ENCODE measurements at places on chromosomes 2 and 18.

GRCh38 chr2:64652231-64653108 is 1.2 kb downstream of the SERTAD2 start:
- DNase-seq = peak; percentile 81

DNA sequence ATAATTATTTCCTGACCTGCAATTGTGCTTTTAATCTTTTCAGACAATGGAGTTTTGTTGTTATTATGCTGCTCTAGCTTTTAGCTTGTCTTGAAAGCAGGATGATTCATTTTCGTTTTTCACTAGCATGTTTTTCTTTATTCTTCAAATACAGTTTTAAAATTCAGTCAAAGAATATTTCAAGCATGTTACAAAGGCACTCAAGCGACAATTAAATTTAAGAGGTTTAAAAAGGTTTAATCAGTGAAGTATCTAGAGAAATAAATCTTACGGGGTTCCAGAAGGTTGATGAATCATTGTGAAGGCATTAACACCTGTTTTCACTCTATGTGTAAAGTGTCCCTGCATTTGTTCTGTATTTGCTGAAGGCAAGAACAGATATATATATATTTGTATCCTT is 390.7 kb upstream of the TMEFF2 start:
- peak; percentile 15 for DNase-seq

- DNase-seq = no peak
These were observed 184.4 kb upstream of the SESTD1 start for GRCh38 chr2:179449010-179449409.

GRCh38 chr2:143607231-143608062 is 478.2 kb downstream of the ARHGAP15 start:
- peak; percentile 30 for DNase-seq

DNA sequence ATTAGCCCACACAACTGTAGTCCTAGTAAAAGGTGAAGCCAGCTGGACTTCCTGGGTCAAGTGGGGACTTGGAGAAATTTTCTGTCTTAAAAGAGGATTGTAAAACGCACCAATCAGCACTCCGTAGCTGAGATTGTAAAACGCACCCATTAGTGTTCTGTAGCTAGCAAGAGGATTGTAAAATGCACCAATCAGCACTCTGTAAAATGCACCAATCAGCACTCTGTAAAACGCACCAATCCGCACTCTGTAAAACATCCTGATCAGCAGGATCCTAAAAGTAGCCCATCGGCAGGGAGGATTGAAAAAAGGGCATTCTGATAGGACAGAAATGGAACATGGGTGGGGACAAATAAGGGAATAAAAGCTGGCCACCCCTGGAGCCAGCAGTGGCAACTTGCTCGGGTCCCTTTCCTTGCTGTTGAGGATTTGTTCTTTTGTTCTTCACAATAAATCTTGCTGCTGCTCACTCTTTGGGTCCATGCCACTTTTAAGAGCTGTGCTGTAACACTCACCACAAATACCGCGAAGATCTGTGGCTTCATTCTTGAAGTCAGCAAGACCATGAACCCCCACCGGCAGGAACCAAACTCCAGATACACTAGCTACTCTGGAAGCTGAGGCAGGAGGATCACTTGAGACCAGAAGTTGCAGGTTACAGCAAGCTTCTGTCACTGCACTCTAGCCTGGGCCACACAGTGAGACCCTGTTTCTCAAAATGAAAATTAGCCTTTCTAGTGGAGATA is 102.6 kb downstream of the HS6ST1 start:
- DNase-seq = no peak

GRCh38 chr2:62706721-62707521 is 1.4 kb downstream of the EHBP1 start:
- peak; percentile 46 for DNase-seq

DNA sequence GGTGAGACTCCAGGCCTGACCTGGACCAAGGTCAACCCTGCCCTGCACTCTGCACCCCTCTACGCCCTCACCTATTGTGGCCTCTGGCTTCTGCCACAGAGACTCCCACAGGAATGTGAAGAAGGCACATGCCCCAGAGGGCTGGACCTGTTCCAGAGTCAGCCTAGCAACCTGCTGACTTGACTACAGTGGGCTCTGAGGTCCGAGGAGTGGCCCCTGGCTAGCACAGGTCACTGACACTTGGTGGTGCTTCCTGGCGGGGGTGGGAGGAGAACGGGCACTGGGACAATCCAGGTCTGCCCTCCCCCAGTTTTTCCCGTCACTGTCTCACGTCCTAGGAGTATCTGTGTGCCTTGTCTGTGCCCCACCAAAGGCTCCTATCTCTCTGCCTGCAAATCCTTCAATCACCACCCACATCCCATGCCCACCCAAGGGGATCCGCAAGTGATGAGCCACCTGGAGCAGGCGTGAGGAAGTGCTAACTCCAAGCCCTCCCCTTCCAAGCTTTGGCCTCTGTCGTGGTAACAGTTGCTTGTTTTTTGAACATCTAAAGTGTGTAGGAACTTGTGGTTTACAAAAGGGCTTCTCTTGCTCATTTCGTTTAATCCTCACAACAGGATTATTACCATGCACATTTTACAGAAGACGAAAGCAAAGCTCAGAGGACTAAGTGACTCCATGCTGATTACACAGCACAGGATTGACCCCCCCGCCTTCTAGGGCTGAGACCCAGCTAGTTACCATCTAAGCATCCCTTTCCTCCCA is 86.2 kb downstream of the MCFD2 start:
- peak; percentile 84 for DNase-seq

- no peak for DNase-seq
These were observed 206.7 kb downstream of the SH3RF3 start for GRCh38 chr2:109335631-109336176.

DNA sequence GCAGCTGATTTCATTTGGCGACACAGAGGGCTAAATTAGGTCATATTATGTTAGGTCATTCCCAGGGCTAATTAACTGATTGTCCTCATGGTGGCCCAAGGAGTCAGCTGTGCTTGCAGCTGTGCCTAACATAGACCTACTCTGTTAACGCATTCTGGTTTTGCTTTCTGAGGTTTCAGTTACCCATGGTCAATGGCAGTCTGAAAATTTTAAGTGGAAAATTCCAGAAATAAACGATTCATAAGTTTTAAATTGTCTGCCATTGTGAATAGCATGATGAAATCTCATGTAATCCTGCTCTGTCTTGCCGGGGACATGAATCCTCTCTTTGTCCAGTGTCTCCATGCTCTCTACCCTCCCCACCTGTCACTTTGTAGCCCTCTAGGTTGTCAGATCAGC is 168.7 kb downstream of the KCNS3 start:
- no peak for DNase-seq

- no peak for DNase-seq
These were observed 1080.8 kb upstream of the DDX18 start for GRCh38 chr2:116733699-116734098.

GRCh38 chr2:10410001-10410822 is 37.9 kb downstream of the ODC1 start:
- peak; percentile 36 for DNase-seq

- no peak for DNase-seq
These were observed 237.1 kb downstream of the TTC32 start for GRCh38 chr2:19664646-19665045.

- no peak for DNase-seq
These were observed 37.3 kb downstream of the KCMF1 start for GRCh38 chr2:85008252-85008651.

- no peak for DNase-seq
These were observed 198.2 kb upstream of the SPRED2 start for GRCh38 chr2:65630643-65631042.

DNA sequence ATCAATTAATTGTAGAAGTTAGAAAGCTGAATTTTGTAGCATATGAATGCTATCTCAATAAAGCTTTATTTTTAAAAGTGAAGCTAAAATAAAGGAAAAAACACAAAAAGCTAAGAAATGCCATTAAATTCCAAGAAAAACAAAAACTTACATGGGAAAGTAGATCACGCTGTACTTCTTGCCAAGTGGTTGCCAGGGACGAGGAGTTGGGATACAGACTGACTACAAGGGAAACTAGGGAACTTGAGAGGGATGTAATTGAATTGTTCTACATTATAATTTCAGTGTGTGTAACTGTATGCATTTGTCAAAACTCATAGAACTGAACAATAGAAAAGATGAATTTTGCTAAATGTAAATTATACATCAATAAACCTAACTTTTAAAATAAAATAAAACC is 108.1 kb downstream of the DYM start:
- DNase-seq = no peak

DNA sequence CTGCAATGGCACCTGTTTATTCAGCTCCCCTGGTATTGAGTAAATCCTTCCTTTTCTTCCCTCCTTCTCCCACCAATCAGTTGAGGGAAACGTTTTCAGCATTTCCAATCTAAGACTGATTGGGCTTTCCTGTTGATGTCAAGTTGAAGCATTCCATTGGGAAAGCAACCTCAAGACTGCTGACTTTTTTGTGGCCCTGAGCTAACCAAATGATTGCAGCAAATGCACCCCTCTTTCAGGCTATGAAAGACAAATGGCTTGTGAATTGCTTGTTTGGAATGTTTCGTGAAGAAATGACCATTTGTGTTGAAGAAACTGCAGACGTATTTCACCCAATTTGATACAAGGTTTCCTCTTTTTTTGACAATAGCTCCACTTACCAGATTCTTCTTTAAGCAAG is 303.5 kb downstream of the EPHA4 start:
- DNase-seq = no peak

DNA sequence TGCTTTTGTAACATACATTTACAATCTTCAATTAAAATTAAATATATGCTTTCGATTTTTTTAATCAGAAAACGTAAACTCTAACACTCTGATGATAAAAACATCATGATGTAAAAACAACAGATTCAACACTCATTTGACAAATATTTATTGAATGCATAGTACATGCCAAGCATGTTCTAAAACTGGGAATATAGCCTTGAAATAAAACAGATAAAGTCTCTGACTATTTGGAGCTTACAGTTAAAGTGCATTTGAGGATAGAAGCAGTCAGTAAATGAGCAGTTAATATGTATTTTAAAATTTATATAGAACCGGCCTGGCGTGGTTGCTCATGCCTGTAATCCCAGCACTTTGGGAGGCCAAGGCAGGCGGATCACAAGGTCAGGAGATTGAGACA is 47.8 kb downstream of the TMX3 start:
- no peak for DNase-seq

GRCh38 chr2:46278952-46279351 is 18.3 kb upstream of the EPAS1 start:
- DNase-seq = no peak

GRCh38 chr2:113158884-113159553 is 14.8 kb upstream of the PSD4 start:
- peak; percentile 92 for DNase-seq

GRCh38 chr2:144183727-144184126 is 336.2 kb downstream of the ZEB2 start:
- DNase-seq = peak; percentile 7

DNA sequence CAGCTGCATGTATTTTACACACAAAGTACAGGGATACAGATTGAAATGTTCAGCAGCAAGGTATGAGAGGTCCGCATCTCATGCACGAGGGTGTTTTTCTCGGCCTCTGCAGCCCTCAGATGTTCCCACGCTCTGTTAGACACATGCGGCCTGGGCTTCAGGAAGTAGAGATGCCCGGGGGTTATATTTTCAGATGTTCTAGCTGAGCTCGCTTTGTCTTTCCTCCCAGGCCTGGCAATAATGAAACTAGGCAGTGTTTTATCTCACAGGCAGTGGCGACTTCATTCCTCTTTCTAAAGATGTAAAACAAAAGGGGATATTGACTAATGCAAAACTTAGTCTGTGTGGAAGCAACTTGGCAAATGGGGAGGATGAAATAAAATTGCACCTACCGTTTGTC is 190.7 kb downstream of the GBX2 start:
- no peak for DNase-seq

DNA sequence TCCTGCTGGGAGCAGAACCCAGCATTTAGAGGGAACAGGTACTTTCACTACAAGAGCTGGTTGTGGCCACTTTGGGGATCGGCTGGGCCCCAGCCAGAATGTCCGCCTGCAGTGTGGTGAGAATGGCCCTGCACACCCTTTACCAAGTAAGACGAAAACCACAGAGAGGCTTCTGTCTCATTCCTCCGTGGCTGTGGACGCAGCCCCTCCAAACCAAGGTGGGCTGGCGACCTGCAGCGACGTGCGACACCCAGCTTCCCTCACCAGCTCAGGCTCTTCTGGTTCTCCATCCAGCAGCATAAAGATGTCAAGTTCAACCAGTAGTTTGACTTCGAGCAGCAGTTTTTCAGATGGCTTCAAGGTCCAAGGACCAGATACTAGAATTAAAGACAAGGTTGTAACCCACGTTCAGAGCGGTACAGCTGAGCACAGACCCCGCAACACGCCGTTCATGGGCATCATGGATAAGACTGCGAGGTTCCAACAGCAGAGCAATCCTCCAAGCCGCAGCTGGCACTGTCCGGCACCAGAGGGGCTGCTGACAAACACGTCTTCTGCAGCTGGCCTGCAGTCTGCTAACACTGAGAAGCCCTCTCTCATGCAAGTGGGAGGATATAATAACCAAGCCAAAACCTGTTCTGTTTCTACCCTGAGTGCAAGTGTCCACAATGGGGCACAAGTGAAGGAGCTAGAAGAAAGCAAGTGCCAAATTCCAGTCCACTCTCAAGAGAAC is 56.2 kb downstream of the WDSUB1 start:
- DNase-seq = no peak

DNA sequence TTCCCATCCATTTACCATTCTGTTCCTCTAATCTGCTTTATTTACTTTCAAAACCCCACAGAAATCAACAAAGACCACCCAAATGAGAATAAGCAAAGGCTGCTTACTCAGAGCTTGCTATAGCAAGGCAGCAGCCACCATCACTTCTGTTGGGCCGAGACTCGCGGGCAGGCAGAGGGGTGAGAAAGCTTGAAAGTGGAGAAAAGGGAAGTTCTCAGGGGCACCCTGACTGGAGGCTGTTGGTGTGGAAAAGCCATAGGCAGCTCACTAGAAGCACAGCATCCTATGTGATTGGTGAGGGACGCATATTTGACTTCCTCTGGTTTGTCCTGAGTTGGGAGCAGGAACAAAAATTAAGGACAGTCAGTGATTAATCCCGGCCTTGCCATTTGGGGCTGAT is 269.7 kb upstream of the THSD7B start:
- DNase-seq = no peak

DNA sequence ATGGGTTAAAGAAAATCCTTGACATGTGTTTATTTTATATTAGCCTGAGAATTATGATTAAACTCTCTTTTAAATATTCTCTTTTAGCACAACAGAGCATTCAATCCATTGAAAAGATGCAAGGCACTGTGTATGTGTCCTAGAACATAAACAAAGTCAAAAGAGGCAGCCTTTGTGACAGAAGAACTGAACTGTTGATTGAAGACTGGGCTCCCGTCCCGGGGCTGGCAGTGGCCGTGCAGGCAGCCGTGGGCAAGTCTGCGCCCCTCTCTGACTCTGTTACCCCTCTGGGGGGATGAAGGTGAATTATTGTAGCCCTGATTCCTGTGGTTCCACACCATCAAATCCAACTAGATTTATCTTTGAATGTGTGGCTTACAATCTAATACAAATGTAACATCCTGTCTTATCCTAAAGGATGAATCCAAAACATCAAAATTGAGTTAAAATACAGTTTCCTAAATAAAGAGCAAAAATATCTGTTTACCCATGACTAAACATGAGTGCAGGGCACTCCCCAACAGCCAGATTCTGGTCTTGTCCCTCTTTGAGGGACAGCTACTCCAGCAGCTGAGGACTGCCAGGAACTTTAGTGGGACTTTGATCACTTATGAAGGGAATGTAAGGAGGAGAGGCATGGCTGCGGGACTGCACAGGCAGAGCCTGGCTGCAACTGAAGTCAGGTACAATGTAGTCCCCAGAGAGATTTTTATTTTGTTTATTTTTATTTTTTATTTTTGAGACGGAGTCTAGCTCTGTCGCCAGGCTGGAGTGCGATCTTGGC is 37.3 kb upstream of the SH3BP4 start:
- no peak for DNase-seq

GRCh38 chr18:9417073-9417851 is 58.1 kb upstream of the RALBP1 start:
- DNase-seq = no peak

Data from NCI-H82 (cell line).